ENCODE measurements at places on chromosomes 4 and X.

DNA sequence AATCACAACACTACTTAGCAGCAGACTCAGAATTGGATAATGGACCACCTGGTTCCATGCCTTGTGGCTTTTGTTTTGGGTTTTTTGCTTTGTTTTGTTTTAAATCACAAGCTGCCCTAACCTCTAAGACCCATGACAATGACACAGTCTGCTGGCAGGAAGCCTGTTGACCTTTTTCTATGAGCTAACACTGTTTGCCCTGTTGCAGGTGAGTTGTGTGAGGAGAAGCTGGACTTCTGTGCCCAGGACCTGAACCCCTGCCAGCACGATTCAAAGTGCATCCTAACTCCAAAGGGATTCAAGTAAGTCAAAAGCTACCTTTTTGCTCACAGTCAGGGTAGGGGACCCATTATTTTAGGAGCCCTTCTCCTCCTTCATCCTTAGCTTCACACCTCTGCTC is 110.8 kb upstream of the PACRGL start:
- DNase-seq: peak; percentile 50

DNA sequence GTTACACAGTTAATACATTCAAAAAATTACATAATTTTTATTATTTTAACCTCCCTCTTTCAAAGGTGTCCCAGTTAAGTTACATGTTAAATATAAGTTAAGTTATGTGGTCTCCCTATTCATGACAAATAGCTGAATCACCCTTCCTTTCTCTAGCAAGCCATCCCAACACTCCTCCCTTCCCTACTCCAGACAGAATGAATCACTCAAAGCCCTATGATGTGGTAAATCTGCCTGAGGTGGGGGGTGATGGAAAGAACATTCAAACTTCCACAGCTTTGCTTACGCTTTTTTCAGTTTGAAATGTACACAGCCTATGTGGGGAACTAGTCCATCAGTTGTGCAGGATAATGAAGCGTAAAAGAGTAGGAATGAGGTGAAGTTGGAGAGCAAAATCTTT is 90.2 kb downstream of the CXCL13 start:
- no peak for DNase-seq

- no peak for DNase-seq
Observed at GRCh38 chrX:35711281-35711680, 86.9 kb upstream of the MAGEB16 start.

DNA sequence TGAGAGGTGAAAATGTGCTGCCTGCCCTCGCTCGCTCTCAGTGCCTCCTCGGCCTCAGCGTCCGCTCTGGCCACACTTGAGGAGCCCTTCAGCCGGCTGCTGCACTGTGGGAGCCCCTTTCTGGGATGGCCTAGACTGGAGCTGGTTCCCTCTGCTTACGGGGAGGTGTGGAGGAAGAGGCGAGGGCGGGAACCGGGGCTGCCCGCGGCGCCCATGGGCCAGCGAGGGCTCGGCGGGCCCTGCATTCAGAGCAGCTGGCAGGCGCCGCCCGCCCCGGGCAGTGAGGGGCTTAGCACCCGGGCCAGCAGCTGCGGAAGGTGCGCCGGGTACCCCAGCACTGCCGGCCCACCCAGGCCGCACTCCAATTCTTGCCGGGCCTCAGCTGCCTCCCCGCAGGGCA is 39.6 kb downstream of the TRIML1 start:
- DNase-seq: no peak

- DNase-seq: no peak
Observed at GRCh38 chrX:83771664-83772063, 89.3 kb upstream of the CYLC1 start.

DNA sequence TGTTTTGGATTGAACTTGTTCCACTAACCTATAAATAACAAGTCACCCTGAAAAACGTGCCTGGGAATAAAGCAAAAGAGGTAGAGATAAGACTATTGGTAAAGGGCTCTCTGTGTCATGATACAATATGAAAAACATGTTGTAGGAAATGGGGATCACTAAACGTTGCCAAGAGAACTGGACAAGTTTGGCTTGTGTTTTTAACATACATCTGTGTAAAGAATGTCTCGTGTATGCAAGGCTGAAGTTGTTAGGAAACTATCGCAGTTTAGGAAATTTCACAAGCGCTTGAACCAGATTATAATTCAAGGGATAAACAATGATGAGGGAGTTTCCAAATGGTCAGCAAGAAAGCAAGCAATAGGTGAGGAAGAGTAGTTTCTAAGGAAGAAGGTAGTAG is 655.8 kb downstream of the PCDH7 start:
- no peak for DNase-seq

DNA sequence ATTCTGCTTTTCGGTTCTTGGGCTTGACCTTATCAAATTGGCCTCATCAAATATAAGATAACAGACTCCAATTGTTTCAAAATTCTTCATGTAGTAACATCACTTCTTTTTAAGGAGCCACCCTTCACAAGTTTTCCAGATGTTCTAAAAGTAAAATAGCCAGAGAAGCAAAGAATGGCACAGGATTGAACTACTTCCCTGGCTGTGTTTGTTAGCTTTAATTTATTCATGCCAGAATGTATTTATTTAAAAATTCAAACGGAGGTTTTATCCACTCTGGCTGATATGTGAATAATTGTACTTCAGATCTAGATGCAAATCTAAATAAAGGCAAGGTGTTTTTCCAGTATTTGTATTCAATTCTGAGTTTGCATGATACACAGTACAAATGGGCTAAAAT is 581.3 kb upstream of the TENM3 start:
- no peak for DNase-seq

DNA sequence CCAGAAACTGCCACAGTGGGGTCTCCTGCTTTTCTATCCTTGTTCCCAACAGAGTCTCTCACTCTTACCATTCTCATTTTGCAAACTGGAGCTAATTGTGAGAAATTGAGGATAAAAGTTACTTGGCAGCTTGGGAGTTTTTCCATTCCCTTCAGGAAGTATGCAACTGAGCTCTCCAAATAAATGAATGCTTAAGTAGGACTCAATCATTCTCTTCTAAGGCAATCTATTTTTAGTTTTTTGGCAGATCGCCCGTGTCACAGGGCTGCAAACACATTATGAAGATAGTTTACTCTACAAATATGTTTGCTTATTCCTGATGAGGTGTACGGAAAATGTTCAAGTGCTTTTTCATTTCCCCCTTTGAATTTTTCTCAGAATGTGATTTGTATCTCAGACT is 5.3 kb downstream of the ASB11 start:
- DNase-seq: peak; percentile 46

GRCh38 chrX:69089203-69089602 is 76.0 kb downstream of the PJA1 start:
- DNase-seq: no peak

- no peak for DNase-seq
Observed at GRCh38 chr4:150082241-150082640, 4.0 kb downstream of the DCLK2 start.

GRCh38 chrX:119151051-119151380 is 23.4 kb upstream of the KIAA1210 start:
- DNase-seq: no peak

DNA sequence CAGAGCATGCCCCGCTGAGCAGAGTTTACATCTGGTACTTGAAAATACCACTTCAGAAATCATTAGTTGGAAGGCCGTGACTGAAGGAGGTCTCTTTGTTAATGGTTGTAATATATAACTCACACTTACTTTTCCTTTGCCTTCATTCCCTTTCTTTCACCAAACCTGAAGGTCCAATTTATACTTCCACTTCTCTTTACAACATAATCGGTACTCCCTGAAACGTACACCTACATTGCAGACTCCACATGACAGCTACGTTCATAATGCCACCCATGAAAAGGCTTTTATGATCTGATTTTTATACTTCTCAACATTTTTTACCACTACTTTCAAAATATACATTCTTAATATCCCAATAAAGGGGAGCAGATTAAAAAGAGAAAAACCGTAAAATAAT is 298.7 kb downstream of the C4orf33 start:
- DNase-seq: peak; percentile 38

GRCh38 chrX:47991263-47992094 is 12.3 kb downstream of the ZNF182 start:
- no peak for DNase-seq

GRCh38 chrX:128518508-128518907 is 466.3 kb upstream of the ACTRT1 start:
- DNase-seq: no peak

DNA sequence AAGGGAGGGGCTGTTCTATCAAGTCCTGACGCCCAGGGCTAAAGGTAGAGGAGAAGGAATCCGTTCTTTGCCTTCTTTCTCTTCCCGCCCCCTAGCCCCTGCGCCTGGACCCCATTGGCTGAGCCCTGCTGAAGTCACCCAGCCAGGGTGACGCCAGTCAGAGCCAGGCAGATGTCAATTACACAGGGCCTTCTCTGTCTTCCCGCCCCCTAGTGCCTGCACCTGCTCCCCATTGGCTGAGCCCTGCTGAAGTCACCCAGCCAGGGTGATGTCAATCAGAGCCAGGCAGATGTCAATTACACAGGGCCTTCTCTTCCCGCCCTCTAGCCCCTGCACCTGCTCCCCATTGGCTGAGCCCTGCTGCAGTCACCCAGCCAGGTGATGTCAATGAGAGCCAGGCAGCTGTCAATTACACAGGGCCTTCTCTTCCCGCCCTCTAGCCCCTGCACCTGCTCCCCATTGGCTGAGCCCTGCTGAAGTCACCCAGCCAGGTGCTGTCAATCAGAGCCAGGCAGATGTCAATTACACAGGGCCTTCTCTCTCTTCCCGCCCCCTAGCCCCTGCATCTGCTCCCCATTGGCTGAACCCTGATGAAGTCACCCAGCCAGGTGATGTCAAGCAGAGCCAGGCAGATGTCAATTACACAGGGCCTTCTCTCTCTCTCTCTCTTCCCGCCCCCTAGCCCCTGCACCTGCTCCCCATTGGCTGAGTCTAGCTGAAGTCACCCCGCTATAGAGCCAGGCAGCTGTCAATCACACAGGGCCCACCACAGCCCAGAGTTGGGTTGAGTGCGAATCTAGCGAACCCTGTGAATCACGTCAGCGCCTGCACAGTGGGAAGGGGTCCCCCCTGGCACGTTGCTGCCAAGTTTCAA is 46.4 kb downstream of the ASMT start:
- no peak for DNase-seq

- no peak for DNase-seq
Observed at GRCh38 chr4:80916770-80917169, 113.7 kb upstream of the BMP3 start.

- no peak for DNase-seq
Observed at GRCh38 chr4:132386130-132386529, 763.0 kb upstream of the PCDH10 start.

- DNase-seq: no peak
Observed at GRCh38 chrX:22268706-22269105, 4.0 kb upstream of the CBLL2 start.

DNA sequence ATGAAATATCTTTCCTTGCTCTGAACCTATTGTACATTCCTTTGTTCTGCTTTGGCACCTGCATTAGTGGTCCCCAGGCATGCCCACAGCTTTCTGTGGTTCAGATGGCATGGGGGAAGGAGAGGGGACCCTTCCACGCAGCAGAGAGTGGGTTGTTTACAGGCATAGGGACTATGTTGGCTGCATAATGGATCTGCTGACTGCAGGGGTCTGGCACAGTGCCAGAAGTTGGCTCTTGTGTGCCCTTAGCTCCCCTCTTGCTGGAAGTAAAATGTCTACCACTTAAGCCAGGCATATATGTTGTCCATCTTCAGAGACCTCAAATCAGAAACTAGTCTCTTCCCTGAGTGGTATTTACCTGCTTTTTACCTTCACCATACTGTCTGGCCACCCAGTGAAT is 651.9 kb upstream of the PCDH7 start:
- no peak for DNase-seq

DNA sequence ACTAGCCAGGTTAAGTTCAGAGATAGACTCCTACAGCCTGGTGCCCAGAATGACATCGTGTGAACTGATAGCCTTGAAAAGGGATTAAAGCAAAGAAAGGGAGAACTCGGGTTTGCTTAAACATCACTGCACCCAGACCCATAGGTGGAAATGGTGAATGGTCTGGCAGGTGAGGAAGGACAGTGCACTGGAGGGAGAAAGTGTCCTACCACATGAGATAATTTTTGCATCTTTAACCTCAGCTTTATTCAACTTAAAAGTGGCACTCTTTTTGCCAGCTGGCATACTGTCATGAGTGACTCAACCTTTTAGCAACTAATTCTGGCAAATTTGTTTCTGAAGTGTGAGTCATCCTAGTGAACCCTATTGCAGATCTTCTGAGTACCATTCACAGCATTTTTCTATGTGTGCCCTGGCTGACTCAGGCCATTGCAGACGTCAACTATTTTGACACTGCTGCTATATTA is 53.0 kb upstream of the DAPP1 start:
- DNase-seq: no peak

DNA sequence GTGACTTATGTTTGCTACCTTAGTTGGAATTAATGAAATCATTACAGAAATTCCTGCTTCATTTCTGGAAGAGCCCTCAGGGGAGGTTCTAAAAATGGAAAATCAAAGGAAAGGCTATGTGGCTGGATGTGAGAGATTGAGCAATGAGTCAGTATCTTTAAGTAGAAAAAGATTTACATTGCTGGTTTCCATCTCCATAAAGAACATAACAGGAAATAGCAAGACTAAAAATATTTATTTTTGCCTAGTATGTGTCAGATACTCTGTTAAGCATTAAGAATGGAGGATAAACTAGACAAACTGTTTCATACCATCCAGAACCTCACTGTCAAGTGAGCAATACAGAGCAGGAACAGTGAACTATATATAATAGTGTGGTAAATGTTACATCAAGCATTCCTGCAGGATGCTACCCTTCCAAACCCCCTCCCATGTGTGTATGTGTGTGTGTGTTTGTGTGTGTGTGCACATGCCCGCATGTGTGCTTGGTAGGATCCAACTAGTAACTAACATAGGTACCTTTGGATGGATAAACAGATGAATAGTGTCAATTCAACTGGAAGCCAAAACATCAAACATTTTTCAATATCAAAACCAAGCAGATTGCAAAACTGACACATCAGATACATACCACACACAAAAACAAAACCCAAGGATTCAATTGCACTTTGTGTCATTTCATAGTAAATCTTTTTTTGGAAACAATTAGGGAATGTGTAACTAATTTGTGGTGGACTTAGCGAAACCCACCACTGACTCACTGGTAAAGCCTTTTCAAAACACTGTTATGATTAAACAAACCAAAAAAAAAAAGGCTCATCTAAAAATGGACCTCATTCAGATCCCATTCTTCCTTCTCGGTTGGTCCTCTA is 223.4 kb downstream of the SHROOM3 start:
- DNase-seq: no peak

DNA sequence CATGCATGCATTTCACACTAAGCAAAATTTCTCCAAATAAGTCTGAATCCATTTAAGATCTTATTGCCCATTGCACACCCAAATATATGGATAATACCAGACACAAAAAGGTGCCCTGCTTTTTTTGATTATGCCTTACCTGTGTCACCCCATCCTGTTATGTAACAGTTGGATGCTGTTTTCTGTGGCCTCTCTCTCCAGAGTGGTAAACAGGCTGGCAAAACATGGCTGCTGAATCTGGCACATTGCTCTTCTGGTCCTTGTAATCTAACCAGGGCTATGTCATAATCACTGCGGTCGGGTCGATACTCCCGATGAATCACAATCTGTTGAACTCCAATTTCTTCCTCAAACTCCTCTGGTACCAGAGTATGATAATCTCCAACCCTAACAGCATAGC is 70.1 kb downstream of the PRSS12 start:
- no peak for DNase-seq

Measured in NCI-H774 (cell line).